ENCODE measurements at places on chromosomes 5 and 9. TPM values are rescaled to one million over a fixed set of nuclear protein-coding genes. Genes with fewer than 3 reads are reported as not detected.

GRCh38 chr5:157273131-157273556 lies 7.2 kb downstream of the CYFIP2 start:
- DNase-seq: peak; percentile 61

GRCh38 chr5:122063836-122064235 lies 14.2 kb downstream of the LOX start:
- no peak for DNase-seq

- no peak for DNase-seq
Observed at GRCh38 chr5:43889233-43889632, 286.3 kb downstream of the NNT start.

GRCh38 chr9:122518841-122519240 lies at the start of gene OR1J4:
Gene OR1J4 (plus strand): TSS chr9:122519141. CDS start chr9:122519141, 0 bp downstream.
- no peak for DNase-seq

- DNase-seq: no peak
Observed at GRCh38 chr5:77218263-77218662, 7.8 kb downstream of the PDE8B start.

DNA sequence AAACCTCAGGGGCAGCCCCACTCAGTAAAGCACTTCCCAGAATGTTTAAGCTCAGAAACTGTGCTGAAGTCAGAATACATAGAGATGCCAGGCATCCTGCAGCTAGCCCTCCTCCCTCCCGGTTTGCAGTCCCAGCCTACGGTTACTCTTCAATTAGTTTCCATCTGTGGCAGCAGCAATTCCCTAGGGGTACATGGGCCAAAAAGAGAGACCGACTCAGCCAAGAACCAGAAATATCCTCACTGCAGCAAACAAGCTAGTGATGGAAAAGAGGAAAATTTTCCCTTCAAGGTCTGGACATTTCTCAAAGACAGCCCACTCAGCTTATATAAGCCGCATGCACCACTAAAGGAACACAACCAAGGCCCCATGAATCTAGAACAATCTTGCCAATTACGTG lies 89.1 kb upstream of the PPP2R2B start:
- DNase-seq: no peak

- DNase-seq: no peak
Observed at GRCh38 chr9:21001581-21001980, 29.9 kb downstream of the HACD4 start.

DNA sequence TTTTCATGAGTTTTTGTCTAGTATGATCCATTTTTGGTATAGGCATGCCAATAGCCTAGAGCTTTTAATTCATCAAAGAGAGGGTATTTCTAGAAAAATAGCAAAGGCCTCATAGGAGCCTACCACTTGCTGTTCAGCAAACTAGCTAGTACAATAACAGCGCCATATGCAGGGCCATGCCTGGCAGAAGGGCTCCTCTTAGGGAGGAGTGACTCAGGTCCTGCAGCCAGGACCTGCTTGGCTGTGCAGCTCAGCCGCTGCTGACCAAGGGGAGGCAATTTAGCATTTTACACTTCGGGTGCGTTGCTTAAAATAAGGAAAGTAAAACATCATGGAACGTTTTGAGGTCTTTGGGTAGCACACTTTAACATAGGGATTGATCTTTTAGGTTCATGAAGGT lies 100.6 kb downstream of the TRIO start:
- no peak for DNase-seq

DNA sequence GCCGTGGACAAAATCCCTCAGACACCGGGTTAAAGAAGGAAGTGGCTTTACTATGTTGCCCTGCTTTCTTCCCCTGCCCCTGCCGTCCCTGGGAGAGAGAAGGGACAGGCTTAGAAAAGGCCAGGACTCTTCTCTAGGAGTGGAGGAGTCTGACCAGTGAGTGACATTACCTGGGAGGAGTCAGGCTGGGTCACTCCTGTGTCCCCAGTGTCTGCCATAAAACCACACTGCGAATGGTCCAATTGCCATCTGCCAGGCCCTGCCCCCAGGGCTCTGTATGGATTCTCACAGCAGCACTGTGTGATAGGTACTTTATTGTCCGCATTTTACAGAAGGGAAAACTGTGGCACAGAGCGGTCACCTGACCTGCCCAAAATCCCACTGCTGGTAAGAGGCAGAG lies 31.3 kb upstream of the FUBP3 start:
- DNase-seq: no peak

GRCh38 chr9:103193992-103194391 lies 198.9 kb downstream of the CYLC2 start:
- DNase-seq: no peak

- DNase-seq: no peak
Observed at GRCh38 chr5:98307811-98308210, 465.7 kb upstream of the RGMB start.

GRCh38 chr5:67552773-67553172 lies 356.2 kb upstream of the CD180 start:
- DNase-seq: no peak

GRCh38 chr5:81513473-81513872 lies 119.5 kb upstream of the ACOT12 start:
- no peak for DNase-seq

DNA sequence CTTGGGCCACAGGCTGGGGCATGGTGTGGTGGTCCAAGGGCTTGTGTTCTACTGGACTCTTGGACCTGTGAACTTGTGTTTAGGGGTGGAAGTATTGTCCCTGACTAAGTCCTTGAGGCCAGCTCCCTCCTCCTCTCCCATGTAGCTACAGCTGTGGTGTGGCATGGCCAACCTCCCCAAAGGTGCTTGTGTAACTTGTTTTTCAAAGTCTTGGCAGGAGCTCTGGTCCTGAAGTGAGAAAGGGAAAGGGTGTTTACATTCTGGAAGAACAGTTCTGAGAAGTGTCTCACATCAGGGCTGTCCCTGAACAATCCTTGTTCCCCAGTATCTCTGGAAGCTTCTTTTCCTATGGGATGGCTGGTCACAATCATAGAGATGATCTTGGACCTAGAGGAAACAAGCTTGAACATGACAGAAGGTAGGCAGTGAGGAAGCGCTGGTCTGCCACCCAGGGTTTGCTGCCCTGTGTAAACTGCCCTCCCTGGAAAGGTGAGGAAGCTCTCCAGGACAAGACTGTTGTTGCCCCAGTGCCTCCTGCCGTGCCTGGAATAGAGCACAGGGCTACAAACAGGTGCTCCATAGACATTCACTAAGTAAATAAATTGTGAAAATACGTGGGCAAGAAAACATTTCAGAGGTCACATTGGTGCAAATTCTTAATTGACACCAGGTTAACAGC lies 64.6 kb upstream of the KLF9 start:
- no peak for DNase-seq

DNA sequence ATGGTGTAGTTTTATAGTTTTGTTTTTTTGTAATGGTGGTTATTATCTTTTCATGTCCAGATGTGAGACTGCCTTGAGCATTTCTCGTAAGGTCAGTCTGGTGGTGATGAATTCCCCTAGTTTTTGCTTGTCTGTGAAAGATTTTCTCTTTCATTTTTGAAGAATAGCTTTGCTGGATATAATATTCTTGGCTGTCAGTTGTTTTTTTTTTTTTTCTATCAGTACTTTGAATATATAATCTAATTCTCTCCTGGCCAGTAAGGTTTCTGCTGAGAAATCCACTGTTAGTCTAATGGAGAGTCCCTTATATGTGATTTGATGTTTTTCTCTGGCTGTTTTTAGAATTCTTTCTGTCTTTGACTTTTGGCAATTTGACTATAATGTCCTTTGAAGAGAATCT lies 106.9 kb downstream of the CARTPT start:
- DNase-seq: no peak

GRCh38 chr9:82780017-82780416 lies 282.9 kb downstream of the RASEF start:
- DNase-seq: no peak

- no peak for DNase-seq
Observed at GRCh38 chr9:6045364-6045763, 29.9 kb upstream of the RANBP6 start.

DNA sequence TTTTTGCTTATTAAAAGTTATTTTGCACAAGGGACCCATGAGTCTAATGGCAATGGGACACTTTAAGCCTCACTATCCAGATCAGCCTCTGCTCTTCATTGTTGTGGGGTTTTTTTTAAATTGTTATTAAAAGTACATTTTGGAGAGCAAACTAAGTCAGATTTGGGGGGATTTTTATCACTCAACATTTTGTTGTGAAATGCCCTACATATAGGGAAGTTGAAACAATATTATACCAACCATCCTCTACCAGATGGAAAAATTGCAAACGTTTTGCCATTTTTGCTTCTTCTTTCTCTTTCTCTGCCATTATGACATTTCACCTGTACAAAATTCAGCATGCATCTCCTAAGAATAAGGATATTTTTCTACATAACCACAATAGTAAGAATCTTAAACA lies 75.3 kb downstream of the SLC1A3 start:
- no peak for DNase-seq

DNA sequence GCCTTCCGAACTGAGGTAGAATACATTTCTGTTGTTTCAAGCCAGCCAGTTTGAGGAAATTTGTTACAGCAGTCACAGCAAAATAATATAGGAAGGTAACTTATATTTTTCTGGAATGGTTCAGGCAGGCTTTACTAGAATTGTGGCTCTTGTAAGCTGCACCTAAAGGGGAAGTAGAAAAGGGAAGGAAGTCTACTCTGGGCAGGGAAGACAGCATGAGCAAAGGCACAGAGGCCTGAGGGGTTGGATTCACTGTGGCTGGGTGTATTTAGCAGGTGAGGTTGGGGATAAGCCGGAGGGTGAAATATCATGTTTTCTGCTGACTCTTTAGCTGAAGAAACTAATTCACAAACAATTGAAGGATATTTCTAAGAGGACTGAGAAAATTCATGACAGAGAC lies 183.5 kb downstream of the GAS1 start:
- DNase-seq: no peak

DNA sequence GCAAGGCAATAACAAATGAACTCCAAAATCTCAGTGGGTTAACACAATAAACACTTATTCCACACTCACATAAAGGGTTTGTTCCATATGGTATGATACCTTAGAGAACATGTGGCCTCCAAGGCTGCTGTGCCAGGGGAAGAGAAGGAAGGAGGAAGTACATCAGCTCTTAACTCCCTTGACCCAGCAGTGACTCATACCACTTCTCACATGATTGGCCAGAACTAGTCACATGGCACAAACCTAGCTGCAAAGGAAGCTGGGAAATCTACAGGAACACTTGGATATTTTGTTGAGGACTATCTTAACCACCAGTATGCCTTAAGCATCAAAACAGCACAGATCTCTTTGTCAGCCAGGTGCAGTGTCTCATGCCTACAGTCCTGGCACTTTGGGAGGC lies 99.3 kb downstream of the SLIT3 start:
- no peak for DNase-seq

- no peak for DNase-seq
Observed at GRCh38 chr9:136562746-136563495, 17.1 kb upstream of the NOTCH1 start.

- DNase-seq: no peak
Observed at GRCh38 chr5:87233143-87233542, 34.5 kb upstream of the RASA1 start.

DNA sequence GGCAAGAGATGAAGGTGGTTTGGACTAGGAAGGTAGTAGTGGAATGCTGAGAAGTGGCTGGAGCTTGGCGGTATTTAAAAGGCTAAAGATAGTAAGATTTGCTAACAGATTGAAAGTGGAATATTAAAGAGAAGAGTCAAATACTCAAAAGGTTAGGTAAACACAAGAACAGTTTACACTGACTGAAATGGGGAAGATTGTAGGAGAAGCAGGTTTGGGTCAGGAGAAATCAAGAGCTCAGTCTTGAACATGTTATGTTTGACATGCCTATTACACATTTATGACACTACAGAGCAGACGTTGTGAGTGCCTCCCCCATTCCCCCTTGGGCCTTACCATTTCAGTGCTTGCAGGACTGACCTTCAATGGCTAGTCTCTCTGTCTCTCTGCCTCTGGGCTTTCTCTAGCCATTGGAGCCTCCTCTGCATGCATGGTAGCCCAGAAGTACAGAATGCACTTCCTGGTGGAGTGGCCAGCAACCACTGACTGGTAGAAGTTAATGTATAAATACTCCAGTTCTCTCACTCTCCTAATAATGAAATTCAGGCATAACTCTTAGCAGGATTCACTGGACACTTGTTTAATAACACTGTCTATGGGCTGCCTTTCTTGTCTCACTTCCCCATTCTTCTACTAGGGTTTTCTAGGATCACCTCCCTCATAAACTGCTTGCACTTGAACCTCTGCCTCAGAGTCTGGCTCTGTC lies 56.8 kb downstream of the HMGCS1 start:
- no peak for DNase-seq

DNA sequence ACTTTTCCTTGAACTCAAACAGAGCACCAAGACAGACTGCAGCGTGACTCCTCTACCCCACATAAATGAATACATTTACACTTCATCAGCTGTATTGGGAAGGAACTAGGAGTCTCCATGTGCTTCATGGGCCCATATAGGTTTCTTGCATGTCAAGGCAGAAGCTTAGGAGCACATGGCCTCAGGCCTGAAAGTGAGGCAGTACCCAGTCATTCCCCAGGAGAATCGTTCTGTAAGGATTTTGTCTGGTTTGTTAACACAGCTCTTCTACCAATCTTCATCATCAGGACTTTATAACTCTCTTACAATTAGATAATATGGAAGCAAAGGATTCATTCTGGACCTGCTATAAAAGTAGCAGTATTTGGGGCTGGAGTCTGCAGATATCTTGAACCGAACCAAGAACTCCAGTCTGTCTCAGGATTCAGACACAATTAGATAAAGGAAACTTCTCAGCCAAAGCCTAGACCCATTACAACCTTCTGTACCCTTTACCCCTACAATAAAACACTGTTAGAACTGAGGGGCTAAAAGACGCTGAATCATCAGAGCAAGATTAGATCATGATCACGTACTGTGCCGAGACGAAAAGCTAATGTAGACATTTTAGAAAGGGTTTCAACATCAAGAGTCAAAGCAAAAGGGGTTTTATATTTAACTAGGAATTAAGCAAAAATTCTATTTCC lies 385.5 kb upstream of the SLC30A5 start:
- DNase-seq: no peak

GRCh38 chr5:5061836-5062235 lies 78.3 kb upstream of the ADAMTS16 start:
- DNase-seq: no peak

Gene SLC46A2
- polyA plus RNA-seq: not detected

Gene PHYHD1
- not detected for polyA plus RNA-seq

Gene CD274
- polyA plus RNA-seq: 15.6 TPM

Gene PCDHB8
- not detected for polyA plus RNA-seq

Gene GPR150
- polyA plus RNA-seq: 0.76 TPM

Gene STING1
- 56.1 TPM for polyA plus RNA-seq

Gene IL13
- 0.15 TPM for polyA plus RNA-seq

Gene GALNT12
- 0.39 TPM for polyA plus RNA-seq

Gene OR1Q1
- polyA plus RNA-seq: not detected

Measured in GM12878 (cell line).